CD4-positive, alpha-beta T cell treated with Interleukin-2 at 100 ng/mL for 4 hours (primary cell): ENCODE measurements at places on chromosomes 2 and 18.

GRCh38 chr18:63981719-63982118 is 11.8 kb downstream of the SERPINB8 start:
- no peak for DNase-seq

DNA sequence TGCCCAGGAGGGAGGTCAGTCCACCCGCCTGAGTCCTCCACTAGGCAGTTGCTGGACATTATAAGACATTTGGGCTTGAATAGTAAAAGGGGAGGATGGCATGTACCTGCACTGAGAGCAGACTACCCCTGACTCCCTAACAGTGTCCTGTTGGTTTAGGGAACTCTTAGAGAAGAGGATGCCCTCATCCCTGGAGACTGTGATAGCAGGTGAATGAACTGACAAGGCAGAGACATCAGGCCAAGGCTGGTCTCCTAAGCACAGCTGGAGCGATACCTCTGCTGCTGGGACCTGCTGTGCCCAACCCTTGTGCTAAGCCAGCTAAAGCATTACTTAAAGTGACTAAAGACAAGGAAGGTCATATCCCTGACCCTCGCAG is 34.8 kb downstream of the PROC start:
- DNase-seq, result no peak

GRCh38 chr2:231348704-231349373 is 46.7 kb upstream of the B3GNT7 start:
- no peak for DNase-seq

GRCh38 chr2:184735611-184736010 is 137.3 kb downstream of the ZNF804A start:
- no peak for DNase-seq

GRCh38 chr2:175892046-175892445 is 110.0 kb downstream of the LNPK start:
- DNase-seq, result no peak

- DNase-seq, result no peak
Observed at GRCh38 chr2:225274751-225275150, 124.8 kb upstream of the NYAP2 start.

GRCh38 chr2:187900021-187900420 is 345.8 kb upstream of the TFPI start:
- no peak for DNase-seq

DNA sequence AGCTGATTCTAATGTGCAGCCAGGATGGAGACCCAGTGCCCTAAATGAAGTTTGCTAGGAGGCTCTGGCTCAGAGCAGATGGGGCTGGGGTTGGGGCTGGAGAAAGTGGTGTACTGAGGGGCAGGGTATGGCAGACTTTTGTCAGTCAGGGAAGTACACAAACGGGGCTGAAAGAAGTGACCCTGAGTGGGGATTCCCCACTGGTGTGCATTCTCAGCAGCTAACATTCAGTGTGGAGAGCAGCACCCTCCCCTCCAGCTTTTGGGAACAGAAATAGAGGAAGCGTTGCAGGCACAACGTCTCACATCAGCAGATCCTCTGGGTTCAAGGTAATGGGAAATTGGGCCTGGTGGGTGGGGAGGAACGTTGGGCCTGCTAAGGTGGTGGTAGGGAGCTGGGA is 89.1 kb upstream of the GCFC2 start:
- no peak for DNase-seq

GRCh38 chr2:117944816-117945215 is 69.1 kb downstream of the CCDC93 start:
- no peak for DNase-seq

DNA sequence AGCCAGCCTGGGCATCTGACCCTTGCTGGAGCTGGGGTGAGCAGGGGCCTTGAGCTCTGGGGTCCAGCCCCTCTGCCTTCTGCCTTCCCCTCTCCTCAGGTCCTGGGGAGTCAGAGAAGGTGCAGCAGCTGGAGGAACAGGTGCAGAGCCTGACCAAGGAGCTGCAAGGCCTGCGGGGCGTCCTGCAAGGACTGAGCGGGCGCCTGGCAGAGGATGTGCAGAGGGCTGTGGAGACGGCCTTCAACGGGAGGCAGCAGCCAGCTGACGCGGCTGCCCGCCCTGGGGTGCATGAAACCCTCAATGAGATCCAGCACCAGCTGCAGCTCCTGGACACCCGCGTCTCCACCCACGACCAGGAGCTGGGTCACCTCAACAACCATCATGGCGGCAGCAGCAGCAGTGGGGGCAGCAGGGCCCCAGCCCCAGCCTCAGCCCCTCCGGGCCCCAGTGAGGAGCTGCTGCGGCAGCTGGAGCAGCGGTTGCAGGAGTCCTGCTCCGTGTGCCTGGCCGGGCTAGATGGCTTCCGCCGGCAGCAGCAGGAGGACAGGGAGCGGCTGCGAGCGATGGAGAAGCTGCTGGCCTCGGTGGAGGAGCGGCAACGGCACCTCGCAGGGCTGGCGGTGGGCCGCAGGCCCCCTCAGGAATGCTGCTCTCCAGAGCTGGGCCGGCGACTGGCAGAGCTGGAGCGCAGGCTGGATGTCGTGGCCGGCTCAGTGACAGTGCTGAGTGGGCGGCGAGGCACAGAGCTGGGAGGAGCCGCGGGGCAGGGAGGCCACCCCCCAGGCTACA is 3.8 kb downstream of the EMILIN1 start:
- DNase-seq, result no peak

DNA sequence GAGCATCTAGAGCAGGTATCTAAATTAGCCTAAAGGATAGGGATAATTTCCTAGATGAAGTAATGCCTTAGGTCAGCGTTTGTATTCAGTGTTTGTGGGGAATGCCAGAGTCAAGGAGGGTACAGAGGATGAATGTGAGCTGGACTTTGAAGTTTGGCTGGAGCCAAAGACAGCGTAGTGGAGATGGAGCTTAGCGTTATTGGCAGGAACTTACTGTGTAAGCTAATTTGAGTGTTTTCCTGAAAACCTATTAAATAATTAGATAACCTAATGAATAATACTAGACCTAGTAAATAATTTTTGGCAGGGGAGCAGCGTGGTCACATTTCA is 4.2 kb downstream of the RNF138 start:
- no peak for DNase-seq

GRCh38 chr2:200814276-200814815 is 2.6 kb downstream of the BZW1 start:
- DNase-seq, result peak; percentile 18

GRCh38 chr2:208466151-208466919 is 59.7 kb downstream of the PTH2R start:
- no peak for DNase-seq

DNA sequence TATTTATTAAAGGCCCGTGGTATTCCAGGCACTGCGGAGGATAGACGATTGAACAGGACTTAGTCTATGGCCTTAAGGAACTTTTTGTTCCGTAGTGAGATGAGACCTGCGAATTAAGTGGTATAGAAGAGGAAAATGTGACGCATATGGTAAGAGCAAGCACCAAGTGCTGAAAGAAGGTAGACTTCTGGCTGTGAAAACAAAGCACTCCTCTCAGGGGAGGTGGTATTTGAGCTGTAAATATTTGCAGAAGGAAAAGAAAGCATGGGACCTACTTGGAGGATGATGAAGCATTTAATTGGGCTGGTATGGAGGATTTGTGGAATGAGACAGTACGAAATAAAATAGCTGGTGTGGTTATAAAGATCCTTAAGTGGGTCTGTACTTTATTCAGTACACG is 62.5 kb downstream of the GPR39 start:
- no peak for DNase-seq

DNA sequence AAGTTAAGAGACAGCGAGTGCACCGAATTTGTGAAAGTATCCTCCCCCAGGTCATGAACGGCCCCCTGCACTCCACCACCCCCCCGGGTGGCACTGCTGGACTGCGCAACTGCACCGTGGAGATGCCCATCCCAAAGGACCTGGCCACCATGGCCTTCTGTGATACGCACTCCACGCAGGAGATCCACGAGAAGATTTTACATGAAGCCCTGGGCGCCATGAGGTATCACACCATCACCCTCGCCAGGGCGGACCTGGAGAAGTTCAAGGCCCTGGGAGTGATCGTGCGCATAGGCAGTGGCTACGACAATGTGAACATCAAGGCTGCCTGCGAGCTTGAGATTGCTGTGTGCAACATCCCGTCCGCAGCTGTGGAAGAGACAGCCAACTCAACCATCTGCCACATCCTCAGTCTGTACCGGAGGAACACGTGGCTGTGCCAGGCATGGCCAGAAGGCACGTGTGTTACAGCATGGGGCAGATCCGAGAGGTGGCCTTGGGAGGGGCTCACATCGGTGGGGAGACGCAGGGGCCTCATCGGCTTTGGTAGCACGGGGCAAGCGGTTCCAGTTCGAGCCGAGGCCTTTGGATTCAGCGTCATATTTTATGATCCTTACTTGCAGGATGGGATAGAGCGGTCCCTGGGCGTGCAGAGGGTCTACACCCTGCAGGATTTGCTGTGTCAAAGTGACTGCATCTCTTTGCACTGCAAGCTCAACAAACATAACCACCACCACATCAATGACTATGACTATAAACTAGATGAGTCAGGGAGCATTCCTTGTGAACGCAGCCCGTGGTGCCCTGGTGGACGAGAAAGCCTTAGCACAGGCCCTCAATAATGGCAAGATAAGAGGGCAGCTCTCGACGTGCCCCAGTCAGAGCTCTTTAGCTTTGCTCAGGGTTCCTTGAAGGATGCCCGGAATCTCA is 290.8 kb upstream of the MC4R start:
- no peak for DNase-seq
